Stimulated activated CD4-positive, alpha-beta T cell treated with anti-CD3 and anti-CD28 coated beads, Interleukin-12 subunit alpha, Interleukin-12 subunit beta, amount 100 ng/mL, for 48 hours (primary cell): ENCODE measurements at places on chromosomes 5 and 9.

DNA sequence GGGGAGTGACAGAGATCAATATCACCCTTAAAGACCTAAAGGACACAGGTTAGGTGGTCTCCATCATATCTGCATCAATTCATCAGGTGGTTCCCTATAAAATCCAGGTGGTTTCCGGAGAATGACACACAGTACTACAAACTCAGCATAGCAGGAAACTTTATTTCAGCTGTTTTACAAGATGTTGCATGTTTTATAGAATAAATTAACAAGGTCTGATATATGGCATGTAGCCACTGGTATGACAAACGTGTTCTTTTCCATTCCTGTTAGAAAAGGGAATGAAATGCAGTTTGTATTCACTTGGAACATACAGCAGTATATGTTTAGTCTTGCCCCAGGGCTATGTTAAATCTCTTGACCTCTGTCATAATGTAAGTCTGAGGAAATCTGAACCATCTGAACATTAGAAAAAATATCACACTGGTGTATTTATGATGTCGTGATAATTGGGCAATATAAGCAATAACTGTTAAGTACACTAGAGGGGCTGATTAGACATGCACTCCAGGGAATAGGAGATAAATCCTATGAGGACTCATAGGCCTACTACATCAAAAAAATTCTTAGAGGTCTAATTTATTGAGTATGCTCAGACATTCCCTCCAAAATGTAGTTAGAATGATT, 42.2 kb upstream of the TNFSF8 start:
- DNase-seq = no peak

GRCh38 chr9:72623156-72623555, 101.7 kb downstream of the TMC1 start:
- no peak for DNase-seq

DNA sequence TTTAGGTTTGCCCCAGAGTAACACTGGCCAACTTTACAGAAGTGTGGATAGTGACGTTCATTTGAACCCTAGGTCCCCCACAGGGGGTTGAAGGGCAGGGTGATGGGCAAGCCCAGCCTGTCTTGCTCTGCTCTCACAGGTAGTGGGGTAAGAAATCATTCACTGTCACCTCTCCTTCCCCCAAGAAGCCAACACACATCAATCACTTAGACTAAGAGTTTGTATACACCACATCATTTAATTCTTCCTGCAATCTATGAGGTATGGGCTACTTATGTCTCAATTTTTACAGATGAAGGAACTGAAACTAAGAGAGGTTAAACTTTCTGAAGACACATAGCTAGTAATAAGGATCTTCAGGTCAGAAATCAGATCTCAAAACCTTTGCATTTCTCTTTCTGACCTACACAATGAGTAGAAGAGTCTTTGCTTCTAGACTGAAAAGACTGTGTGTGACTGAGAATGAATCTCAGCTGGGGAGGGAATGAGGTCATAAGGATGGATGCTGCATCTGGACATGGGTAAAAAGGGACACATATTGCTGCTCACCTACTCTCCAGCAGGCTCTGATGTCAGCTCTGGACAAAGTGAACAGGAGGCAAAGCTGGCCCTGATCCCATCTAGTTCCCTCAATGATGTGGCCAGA, 81.0 kb upstream of the EQTN start:
- no peak for DNase-seq

DNA sequence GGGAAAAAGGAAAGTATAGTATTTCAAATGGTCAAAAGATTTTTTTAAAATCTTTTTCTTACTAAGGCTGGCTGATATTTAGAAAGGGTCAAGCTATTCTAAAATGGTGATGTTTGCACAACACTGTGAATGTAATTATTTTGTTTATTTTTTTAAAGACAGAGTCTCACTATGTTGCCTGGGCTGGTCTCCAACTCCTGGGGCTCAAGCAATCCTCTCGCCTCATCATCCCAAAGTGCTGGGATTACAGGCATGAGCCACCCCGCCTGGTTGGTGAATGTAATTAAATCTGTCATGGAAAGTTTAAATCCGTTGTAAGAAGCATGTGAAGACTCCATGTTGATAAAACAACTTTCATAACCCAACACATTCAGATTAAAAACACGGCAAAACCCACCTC, 2.6 kb downstream of the UBTD2 start:
- no peak for DNase-seq

DNA sequence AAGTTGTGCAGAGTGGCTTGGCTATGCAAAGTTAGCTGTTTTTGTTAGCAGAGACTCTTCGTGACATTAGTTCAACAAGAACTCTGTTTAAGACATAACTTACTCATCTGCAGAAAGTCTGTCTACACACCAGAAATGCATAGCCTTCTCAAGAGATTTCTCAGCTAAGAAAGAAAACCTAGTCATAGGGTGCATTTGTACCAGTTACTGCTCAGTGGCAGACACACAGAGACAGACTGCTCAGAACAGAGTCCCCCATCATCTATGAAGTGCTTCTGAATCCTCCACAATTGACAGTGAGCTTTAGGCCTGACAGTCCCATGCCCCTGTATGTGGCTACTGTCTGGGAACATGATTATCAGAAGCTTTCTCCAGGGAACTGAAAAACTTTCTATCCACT, 56.1 kb upstream of the IFNK start:
- DNase-seq = no peak

DNA sequence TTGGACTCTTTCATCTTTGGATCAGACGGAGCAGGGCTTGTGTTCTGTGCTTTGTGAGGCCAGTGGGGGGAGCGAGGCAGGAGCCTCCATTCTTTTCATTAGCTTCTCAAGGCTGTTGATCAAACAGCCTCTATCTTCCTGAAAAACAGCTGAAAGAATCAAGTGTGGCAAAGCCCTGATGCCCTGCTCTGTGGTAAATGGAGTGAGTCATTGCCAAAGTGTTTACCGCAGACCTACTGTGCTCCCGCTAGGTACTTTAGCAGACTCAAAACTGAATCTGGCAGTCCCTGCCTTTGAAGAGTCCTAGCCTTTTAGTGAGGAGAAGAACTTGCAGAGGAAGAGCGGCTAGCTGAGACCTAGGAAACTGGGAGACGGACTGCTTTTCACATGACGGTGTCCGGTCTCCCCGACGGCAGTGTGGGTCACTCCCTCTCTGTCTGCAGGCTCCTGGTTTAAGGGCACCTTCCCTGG, 3.3 kb downstream of the ANKRD33B start:
- no peak for DNase-seq

DNA sequence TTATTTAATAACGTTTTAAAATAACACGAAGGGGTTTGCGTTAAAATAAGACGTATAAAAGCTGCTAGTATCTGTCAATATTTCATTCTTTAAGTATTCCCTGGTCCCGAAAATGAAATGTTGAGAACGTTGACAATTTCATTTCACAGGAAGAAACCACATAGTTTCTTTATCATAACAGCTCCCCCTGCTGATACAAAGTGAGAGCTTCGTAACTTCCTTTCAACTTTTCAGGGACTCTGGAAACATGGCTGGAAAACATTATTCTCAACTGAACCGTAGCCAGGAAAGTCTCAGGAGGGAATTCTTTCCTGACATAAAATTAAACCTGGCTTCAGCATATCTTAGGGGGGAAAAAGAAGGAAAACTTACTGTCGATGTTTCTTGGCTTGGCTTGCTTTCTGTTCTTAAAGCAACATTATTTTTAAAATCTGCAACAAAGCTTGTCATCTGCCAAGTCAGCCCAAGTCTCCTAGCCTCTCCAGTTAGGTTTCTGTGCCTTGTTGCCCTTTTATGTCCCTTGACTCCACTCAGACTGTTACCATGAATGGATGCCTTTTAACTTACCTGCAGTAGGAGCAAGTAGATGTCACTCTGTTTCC, 122.9 kb upstream of the DAB2 start:
- no peak for DNase-seq

- DNase-seq = no peak
Measured at GRCh38 chr9:121675969-121676822, 24.8 kb downstream of the DAB2IP start.

DNA sequence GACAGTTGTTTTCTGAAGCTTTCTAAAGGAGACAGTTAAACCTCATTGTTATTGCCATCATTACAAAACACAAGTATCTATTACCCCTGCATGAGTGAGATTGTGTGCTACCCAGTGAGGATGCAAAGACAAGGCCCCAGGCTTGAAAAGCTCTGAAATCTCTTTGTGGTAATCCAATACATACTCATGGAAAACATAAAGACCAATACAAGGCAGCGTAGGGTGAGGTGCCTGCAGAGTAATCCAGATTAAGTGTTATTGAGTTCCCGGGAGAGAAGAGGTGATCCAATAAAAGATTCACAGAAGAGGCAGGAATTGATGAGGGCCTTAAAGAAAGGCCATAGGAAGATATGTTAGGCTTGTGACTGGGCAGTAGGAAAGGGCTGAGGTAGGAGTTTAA, 150.1 kb downstream of the MEF2C start:
- DNase-seq = no peak

DNA sequence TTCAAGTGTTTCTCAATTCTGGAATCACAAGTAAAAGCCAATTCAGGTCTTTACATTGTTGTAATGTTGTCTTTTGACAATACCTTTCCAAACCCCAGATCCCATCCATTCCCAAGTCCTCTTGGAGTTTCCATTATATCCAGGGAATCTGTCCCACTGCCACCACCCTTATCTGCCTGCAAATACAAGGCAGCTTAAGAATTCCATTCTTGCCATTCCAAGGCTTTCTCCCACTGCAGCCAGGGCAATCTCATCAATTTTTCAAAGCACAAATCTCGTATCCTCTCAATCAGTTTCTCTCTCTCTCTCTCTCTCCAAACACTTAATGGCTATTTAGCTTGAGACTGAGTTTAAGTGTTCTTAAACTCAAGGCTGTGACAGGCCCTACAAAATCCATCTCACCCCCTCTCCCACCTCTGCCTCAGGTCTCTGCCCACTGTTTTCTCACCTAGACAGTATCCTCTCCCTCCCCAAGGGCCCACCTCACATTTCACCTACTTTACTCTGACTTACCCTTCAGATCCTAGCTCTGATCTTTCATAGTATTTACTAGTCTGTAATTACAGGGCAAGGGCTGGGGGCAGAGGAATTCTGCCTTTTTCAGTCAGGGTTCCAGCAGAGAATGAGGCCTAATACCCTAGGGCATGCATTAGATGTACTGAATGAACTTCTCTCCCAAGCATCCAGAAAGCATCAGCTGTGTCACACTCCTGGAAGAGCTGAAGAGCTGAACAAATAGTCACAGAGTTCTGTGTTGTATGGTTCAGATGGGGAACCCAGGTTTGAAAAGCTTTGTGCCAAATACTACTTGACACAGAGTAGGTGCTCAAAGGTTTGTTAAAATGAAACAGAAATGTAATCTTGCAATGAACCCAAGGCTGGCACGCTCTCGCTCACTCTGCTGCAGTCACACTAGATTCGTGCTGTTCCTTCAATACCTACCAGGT, 46.0 kb downstream of the RAPGEF1 start:
- DNase-seq = no peak

GRCh38 chr5:174329738-174330137, 284.2 kb downstream of the NSG2 start:
- no peak for DNase-seq

- DNase-seq = no peak
Measured at GRCh38 chr5:126368239-126368812, 54.9 kb upstream of the GRAMD2B start.

DNA sequence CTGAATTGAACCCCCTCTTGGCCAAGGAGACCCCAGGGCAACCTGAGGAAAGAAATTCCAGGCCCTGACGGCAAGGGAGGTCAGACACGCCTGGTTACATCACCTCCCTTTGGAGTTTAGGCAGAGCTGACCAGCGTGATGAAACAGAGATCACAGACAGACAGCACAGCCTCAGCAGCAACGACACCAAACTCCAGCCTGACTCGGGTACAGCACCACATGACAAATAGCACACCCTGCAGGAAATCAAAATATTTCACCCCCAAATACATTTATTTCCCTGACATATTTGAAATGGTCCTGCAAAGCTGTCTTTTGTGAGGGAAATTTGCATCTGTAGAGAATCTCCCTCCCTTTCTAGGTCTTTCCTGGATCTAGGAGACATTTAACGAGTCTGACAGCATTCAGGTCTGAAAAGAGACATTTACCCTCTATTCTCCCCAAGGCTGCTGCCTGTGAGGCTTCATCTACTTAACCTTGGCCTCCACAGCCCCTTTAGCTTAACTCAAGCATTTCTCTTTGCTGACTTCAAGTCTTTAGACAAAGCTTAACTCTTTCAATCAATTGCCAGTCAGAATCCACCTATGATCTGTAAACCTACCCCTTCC, 2.6 kb downstream of the QSOX2 start:
- no peak for DNase-seq

DNA sequence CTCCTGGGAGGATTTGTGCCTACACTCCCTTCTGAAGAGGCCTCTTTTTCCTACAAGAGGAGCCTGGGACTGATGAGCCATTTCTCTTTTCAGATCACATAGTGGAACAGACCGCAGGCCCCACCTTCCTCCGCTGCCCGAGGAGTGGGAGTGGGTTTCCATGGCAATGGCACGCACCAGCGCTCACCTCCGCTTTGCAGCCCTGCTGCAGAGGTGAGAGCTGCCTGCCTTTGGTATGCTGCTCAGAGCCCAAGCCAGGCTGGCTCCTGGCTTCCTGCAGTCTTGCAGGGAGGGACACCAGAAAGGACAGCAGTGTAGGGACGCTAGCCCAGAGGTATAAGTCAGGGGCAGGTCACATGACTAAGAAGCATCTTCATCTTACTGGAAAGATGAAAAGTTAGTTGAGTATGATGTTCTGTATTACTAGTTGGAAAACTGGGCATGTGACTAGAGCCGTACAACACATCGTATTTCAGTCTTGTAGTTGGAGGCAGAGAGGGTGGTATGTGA, 12.4 kb downstream of the PTTG1 start:
- DNase-seq = peak; percentile 27

GRCh38 chr5:94761786-94762185, 143.3 kb downstream of the SLF1 start:
- no peak for DNase-seq

DNA sequence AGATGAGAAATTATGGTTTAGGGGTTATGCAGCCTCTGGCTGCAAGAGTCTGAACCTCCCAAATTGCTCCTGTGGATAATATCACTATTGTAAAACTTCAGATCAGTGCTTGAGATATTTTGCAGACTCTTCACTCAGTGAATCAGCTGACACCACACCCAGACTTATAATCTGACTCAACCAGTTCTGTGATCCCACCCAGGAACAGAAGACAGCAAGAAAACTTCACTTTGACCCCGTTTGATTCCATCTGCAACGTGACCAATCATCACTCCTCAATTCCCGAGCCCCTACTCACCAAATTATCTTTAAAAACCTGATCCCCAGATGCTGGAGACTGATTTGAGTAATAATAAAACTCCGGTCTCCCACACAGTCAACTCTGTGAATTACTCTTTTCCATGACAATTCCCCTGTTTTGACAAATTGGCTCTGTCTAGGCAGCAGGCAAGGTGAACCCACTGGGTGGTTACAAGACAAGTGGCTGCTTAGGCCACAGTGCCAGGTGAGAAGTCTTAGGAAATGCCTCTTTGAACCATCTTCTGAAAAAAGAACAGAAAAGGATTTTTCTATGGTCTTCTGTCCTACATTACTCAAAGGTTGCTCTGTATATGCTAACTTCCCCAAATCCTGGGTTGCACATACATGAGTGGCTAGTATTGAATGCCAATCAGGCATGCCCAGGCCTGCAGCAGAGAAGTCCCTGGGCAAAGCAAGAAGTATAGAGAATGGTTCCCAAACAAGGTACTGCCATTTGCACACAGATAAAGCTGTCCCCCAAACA, 588.0 kb downstream of the PRELID2 start:
- no peak for DNase-seq
